ENCODE measurements at places on chromosomes 5 and 9.

GRCh38 chr5:113176196-113176595, 199.6 kb downstream of the DCP2 start:
- no peak for DNase-seq

GRCh38 chr5:401146-402034, 41.6 kb upstream of the EXOC3 start:
- no peak for DNase-seq

- no peak for DNase-seq
These were observed 12.9 kb downstream of the FLT4 start for GRCh38 chr5:180636403-180637075.

DNA sequence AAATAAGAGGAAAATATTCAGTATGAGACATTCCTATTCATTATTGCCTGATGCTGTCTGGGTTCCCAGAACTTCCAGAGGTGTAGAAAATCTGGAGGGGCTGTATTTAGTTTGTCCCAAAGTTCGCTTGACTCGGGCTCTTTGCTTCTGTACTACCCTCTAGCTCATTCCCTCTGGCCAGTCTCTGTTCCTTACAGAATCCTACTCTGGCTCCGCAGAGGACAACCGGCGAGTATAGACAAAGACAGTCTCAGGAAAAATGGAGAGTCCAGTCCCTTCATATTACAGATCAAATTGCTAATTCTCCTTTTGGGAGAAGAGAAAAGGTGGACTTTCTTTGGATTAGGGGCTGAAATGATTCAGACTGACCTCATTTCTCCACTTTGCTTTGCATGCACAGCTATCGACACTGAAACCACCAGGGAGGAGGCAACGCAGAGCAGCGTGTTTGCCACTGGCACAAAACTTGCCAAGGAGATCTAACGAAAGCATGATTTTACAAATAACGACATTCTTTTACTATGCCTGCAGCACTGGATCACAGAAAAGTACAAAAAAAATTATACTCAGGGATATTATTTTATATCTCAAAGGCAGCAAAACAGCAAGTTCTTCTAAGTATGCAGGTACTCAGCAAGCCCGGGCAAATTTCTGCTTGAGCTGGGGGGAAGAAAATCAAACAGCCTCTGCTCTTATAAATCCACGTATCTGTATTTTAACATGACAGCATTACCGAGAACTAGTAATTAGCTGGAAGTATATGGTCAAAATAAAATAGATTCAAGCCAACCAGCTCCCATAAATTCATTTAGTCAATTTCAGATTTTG, 279.7 kb downstream of the NPR3 start:
- DNase-seq: no peak

DNA sequence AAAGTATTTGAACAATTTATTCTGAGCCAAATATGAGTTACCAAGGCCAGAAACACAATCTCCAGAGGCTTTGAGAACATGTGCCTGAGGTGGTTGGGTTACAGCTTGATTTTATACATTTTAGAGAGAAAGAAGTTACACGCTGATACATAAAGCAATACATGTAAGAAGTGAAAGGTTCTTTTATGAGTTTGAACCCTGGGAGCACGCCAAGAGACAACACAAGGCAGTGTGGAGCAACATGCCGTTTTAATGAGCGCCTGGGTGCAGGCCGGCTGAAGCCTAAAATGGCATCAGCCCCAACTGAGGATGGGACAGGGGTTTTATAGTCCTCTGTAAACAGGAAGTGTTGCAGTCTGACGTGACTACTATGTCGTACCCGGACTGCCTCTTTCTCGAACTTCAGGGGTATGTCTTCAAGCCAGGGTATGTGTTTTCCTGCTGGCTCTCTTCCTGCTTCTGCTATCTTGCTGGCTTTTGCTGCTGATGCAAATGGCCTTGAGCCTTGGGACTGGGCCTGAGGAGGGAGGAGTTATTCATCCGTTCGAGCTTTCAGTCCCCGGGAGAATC, 193.7 kb downstream of the CYLC2 start:
- DNase-seq: no peak

GRCh38 chr9:36298566-36298965, 40.3 kb upstream of the GNE start:
- DNase-seq: no peak

DNA sequence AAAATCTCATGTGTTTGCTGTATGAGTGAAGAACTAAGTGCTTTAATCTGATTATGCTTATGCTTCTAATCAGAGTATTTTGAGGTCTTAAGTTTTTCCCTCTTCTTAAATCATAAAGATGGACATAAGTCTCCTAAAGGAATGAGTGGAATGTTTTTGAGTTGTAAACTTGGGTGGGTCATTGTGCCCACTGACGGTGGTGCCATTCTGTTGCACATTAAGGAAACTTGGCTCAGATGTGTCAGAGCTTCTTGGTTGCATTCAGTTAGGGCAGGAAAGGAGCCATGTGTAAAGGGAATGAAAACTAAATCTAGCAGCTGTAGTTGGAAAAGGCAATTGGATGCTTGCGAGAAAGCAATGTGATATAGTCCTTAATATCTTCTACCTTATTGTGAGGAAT, 256.6 kb downstream of the FANCC start:
- no peak for DNase-seq

DNA sequence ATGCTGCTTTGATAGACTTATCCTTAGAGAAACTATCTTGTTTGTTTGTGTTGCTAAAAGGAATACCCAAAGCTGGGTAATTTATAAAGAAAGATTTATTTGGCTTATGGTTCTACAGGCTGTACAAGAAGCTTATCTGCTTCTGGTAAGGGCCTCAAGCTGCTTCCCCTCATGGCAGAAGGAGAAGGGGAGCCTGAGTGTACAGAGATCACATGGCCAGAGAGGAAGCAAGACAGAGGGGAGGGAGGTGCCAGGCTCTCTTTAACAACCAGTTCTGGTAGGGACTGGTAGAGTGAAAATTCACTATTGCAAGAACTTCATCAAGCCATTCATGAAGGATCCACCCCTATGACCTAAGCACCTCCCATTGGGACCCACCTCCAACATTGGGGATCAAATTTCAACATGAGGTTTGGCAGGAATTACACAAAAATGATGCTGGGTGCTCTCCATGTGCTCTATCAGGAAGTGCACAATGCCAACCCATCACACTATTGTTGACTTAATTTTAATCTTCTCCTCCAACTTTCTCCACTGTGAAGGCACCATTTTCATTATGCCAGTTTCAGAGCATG, 115.1 kb upstream of the SHB start:
- DNase-seq: peak; percentile 54

DNA sequence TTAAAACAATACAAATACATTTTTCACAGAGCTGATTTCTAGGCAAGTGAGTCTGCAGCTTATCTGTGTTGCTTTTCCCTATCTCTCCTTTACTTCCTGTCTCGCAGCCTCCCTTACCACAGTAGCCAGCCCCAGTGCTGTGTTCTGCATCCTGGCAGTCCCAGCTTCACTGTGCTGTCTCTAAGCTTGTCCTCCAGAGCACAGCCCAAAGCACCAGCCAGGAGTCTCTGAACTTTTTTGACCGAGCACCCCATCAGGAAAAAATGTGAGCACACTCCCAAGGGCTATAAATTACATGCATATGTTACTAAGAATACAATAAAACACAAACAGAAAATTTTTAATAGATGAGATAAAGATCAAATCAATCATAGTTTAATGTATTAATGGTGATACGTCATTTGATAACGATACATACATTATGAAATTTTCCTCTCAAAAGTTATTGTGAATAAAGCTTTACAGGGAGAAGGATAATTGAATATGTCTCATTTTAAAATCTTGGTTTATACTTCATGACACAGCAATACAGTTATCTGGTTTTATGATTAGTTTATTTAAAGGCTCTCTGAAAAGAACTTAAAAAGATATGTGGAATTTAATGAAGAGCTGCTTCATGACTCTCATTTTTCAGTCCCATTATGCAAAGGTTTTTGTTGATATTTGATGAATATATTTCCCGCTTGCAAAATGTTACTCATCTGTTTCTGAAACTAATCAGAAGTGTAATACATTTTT, 7.3 kb upstream of the RHOBTB3 start:
- peak; percentile 17 for DNase-seq

DNA sequence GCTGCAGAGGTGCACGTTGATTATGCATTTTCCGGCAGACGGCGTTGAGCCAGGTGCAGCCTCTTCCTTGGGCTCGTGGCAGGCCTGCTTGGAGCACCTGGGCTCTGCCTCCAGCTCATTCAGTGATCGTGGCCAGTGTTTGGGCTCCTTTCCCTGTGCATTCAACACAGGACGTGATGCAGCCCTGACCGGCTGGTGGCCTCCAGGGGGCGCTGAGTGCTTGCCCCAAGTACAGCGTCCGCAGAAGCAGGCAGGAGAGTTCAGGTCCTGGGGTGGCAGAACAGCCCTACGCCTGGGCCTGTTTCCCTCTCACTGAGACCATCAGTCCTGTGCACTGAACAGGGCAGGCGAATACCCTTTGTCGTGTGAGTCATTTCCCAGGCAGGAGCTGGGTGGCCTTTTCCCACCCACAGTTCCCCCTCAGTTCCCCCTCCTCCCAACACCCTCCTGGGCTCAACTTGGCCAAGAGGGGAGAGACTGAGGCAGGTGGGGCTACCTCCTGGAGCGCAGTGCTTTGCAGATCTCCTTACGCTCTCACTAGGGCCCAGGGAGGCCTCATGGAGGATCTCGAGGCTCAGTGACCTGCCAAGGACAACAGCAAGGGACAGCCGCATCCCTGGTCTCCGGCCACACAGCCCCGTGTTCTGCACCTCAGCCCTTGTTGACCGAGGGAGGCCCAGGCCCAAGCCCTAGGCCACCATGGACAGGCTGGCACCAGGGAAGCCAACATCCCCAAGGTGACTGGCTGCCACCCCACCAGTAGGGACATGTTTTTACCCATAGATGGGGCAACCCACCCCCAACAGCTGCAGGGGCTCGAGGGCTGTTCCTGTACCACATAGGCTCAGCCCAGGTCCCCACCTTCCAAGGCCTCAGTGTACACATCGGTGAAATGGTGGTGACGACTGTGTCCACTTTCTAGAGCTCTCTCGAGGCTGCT, 52.9 kb downstream of the LRSAM1 start:
- peak; percentile 88 for DNase-seq

GRCh38 chr5:79133657-79134451, 22.2 kb downstream of the BHMT start:
- DNase-seq: peak; percentile 78

DNA sequence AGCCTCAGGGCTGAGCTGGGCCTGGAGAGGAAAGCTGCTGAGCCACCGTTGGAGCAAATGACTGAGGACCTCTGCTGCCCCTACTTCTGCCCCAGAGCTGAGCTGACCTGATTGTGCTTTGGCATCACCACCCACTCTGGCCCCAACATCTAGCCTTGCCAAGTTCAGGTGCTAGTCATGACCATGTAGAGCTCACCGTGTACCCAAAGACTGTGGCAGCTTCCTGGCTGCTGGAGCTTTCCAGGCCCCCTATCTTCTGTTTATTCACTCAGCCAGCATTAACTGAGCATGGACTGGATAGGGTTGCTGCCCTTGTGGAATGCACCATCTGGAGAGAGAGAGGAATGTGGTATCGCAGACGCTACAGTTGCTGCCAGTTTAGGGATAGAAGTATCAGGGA, 49.1 kb downstream of the JADE2 start:
- DNase-seq: no peak

- no peak for DNase-seq
These were observed 348.1 kb downstream of the TMEM167A start for GRCh38 chr5:82728926-82729702.

DNA sequence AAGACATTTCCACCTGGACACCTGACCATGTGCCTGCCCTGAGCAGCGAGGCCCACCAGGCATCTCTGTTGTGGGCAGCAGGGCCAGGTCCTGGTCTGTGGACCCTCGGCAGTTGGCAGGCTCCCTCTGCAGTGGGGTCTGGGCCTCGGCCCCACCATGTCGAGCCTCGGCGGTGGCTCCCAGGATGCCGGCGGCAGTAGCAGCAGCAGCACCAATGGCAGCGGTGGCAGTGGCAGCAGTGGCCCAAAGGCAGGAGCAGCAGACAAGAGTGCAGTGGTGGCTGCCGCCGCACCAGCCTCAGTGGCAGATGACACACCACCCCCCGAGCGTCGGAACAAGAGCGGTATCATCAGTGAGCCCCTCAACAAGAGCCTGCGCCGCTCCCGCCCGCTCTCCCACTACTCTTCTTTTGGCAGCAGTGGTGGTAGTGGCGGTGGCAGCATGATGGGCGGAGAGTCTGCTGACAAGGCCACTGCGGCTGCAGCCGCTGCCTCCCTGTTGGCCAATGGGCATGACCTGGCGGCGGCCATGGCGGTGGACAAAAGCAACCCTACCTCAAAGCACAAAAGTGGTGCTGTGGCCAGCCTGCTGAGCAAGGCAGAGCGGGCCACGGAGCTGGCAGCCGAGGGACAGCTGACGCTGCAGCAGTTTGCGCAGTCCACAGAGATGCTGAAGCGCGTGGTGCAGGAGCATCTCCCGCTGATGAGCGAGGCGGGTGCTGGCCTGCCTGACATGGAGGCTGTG, 32.4 kb downstream of the CXXC5 start:
- DNase-seq: no peak

GRCh38 chr9:80507611-80508010, 935.8 kb downstream of the TLE4 start:
- no peak for DNase-seq

- peak; percentile 10 for DNase-seq
These were observed 156.6 kb downstream of the PIK3R1 start for GRCh38 chr5:68372161-68372560.

DNA sequence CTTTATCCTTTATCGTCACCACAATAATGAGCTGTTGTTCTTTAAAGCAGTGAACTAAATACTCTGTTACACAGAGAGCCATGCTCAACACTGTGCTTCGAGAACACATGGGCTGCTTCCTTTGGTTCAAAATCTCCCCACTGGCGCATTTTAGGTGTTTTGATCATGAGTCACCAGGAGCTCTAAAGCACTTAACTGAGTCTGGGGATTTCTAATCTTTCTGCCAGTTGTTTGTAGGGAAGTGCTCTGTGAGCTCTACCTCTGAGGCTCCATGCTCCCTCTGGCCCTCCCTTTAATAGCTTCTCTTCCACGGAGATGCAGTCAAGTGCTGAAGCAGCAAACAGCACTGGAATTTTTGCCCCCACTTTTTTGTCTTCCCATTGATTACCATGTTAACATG, 17.0 kb downstream of the ERAP2 start:
- no peak for DNase-seq

GRCh38 chr5:94810877-94811276, 192.4 kb downstream of the SLF1 start:
- no peak for DNase-seq

- no peak for DNase-seq
These were observed 84.9 kb downstream of the TEK start for GRCh38 chr9:27193886-27194285.

GRCh38 chr9:5863092-5863746, 27.5 kb upstream of the MLANA start:
- no peak for DNase-seq

- DNase-seq: peak; percentile 32
These were observed 27.7 kb downstream of the YIPF5 start for GRCh38 chr5:144142824-144143162.

DNA sequence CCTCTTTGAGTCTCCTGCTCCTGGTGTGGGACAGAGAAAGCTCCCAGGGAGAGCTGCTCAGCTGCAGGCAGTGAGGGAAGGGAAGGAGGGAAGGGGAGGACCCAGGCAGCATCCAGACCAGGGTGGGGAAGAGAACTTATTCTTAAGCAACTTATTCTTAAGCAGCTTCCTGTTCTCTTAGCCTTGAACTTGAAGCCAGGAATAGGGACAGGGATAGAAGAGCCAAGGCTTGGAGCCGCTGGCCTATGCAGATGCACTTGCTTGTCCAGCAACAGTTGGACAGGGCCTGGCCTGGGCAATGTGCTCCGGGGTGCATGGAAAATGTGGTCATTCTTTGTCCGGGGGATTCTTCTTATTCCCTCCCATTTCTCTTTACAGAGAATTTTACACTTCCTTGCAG, 31.4 kb upstream of the SPTLC1 start:
- peak; percentile 30 for DNase-seq

GRCh38 chr9:115643948-115644727, 509.5 kb upstream of the PAPPA start:
- DNase-seq: no peak

GRCh38 chr5:9787861-9788600, 157.9 kb upstream of the TAS2R1 start:
- DNase-seq: no peak
